SJSA1 (cell line): ENCODE measurements at places on chromosomes 13 and 19. TPM values are rescaled to one million over a fixed set of nuclear protein-coding genes. Genes with fewer than 3 reads are reported as not detected.

GRCh38 chr13:105825071-105825470 lies 710.4 kb downstream of the EFNB2 start:
- no peaks in the 10 kb centered on the region for H3K4me1 ChIP-seq
- no peaks in the 10 kb centered on the region for H3K36me3 ChIP-seq
- H3K27me3 ChIP-seq: no peaks in the 10 kb centered on the region; the same call in 1 of the 2 replicates
- H3K27ac ChIP-seq: no peak overlapping the region
- no peak overlapping the region for H3K4me3 ChIP-seq

GRCh38 chr19:18063463-18063862 lies 23.3 kb downstream of the IL12RB1 start:
- peaks cover 2% of the 10 kb centered on the region for H3K4me1 ChIP-seq
- no peaks in the 10 kb centered on the region for H3K36me3 ChIP-seq
- no peak for DNase-seq
- H3K4me3 ChIP-seq: no peak overlapping the region
- H3K27me3 ChIP-seq: no peaks in the 10 kb centered on the region

The LRRC25 gene
- total RNA-seq: not detected in 2 replicates

- H3K27me3 ChIP-seq: no peaks in the 10 kb centered on the region
- no peak overlapping the region for H3K27ac ChIP-seq
- peaks cover 63% of the 10 kb centered on the region for H3K36me3 ChIP-seq
- DNase-seq: no peak
- H3K4me1 ChIP-seq: peaks cover 16% of the 10 kb centered on the region
These were observed 2.2 kb downstream of the TRIM28 start for GRCh38 chr19:58546019-58546530.

The IGFL1 gene
- total RNA-seq: not detected in 2 replicates

- H3K36me3 ChIP-seq: no peaks in the 10 kb centered on the region
- peaks cover 27% of the 10 kb centered on the region for H3K27me3 ChIP-seq
- no peak for DNase-seq
These were observed 10.6 kb upstream of the RETN start for GRCh38 chr19:7658219-7658686.

DNA sequence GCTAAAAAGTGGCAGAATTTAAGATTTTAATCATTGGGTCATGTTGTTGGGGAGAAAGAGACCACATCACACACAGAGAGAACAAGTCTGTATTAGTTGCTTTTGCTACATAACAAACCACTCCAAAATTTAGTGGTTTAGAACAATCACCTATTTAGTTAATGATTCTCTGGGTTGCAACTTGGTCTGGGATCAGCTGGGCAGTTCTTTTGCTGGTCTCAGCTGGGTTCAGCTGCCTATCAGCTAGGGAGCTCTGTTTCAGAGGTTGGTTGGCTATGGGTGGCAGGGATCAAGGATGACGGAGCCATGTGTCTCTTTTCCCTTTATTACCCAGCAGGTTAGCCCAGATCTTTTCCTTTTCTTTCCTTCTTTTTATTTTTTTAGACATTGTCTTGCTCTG lies 8.9 kb downstream of the PINLYP start:
- DNase-seq: no peak
- H3K27me3 ChIP-seq: no peaks in the 10 kb centered on the region
- peaks cover 33% of the 10 kb centered on the region for H3K36me3 ChIP-seq
- peak overlapping the region; percentile 37; the same call in 1 of the 2 replicates for H3K27ac ChIP-seq

DNA sequence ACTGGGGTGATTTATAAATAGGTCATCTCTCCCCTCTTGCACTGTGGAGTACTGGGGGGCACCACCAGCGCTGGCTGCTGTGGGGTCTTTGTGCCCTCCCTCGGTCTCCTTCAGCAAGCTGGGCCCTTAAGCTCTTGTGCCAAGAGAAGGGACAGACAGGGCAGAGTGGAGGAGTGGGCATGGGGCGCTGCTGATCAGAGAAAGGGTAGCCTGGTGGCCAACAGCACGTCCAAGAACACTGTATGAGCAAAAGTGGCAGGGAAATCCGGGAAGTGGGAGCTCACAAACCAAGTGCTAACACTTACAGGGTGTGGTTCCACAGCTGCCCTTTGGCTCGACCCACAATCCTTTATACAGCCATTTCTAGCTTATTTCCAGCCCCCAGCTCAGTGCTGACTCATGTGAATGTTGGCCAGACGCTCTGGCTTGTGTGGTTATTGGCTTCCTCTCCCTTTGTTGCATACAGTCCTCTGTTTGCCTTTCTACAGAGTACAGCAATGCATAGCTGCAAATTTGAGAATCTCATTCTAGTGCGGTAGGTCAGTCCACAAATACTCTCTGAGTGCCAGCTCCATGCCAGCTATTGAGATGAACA lies 298.8 kb downstream of the SHISA2 start:
- peak overlapping the region; percentile 76 for H3K27ac ChIP-seq
- H3K36me3 ChIP-seq: no peaks in the 10 kb centered on the region
- no peak overlapping the region for H3K4me3 ChIP-seq
- H3K4me1 ChIP-seq: peaks cover 19% of the 10 kb centered on the region
- DNase-seq: peak; percentile 76

The PEX11G gene
- total RNA-seq: 0.47 TPM in 1 of 2 replicates, not detected in the other

The RGS9BP gene
- 0.05 TPM in 1 of 2 replicates, not detected in the other for total RNA-seq

DNA sequence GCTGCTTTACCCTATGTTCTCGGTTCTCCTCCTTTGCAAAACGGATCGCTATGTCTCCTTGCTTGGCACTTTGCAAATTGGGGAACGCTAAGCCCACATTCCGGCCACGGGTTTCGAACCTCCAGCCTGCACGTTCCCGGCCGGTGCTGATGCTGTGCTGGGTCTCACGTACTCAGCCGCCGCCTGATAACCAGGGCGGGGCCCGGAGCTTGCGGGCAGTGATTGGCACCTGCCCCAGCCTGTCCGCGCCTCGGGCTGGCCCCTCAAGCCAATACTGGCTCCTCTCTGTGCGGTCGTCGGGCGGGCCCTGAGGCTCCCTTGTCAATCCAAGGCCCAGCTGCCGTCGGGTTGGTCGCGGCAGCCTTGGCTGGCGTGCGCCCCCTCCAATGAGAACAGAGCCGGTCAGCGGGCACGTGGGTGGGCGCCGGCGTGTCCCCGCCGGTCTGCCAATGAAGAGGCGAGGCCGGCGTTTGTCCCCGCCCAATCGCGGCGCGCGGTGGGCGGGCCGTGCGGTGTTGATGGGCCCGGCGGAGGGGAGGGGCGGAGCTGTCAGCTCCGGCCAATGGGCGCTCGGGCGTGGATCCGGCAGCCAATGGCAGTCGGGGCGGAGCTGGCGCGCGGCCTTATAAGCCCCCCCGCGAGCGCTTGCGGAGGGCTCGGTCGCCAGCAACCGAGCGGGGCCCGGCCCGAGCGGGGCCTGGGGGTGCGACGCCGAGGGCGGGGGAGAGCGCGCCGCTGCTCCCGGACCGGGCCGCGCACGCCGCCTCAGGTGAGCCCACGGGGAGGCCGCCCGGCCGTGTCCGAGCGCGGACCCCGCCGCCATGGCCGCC lies at the start of gene KDM4B:
Gene KDM4B (plus strand): TSS at position 652 of the 830 bp plus-strand sequence. CDS start 63,778 bp downstream, outside the sequence.
- DNase-seq: peak; percentile 100
- H3K4me1 ChIP-seq: peaks cover 35% of the 10 kb centered on the region
- H3K27ac ChIP-seq: no peak within 1 kb of the TSS
- peak within 1 kb of the TSS; percentile 56 for H3K4me3 ChIP-seq

The OR7A5 gene
- not detected in 2 replicates for total RNA-seq

- no peaks in the 10 kb centered on the region for H3K36me3 ChIP-seq
- no peak overlapping the region for H3K4me3 ChIP-seq
- no peaks in the 10 kb centered on the region for H3K4me1 ChIP-seq
- no peaks in the 10 kb centered on the region for H3K27me3 ChIP-seq
These were observed 92.9 kb upstream of the SGCG start for GRCh38 chr13:23087880-23088279.

DNA sequence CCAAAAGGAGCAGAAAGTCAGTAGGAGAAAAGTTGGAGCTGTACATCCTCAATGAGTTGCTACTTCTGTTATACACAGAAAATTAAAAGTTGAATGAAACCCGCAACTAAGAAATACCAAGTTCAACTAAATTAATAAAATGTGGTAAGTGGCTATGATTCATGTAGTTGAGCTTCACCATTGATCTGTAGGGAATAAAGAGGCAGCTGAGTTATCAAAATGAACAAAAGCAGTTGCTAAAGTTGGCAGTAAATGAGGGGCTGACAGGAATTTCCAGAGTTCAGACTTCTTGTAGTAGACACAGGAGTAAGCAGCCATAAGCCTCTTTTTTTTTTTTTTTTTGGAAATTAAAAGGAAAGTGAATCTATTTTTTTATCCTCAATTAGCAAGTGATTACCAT lies 234.6 kb downstream of the POSTN start:
- DNase-seq: no peak
- H3K4me3 ChIP-seq: no peak overlapping the region
- no peaks in the 10 kb centered on the region for H3K27me3 ChIP-seq

- no peaks in the 10 kb centered on the region for H3K4me1 ChIP-seq
- DNase-seq: no peak
- no peak overlapping the region for H3K4me3 ChIP-seq
- H3K27ac ChIP-seq: no peak overlapping the region
- no peaks in the 10 kb centered on the region for H3K36me3 ChIP-seq
- no peaks in the 10 kb centered on the region for H3K27me3 ChIP-seq
These were observed 165.1 kb upstream of the PRR20A start for GRCh38 chr13:56975647-56976046.

DNA sequence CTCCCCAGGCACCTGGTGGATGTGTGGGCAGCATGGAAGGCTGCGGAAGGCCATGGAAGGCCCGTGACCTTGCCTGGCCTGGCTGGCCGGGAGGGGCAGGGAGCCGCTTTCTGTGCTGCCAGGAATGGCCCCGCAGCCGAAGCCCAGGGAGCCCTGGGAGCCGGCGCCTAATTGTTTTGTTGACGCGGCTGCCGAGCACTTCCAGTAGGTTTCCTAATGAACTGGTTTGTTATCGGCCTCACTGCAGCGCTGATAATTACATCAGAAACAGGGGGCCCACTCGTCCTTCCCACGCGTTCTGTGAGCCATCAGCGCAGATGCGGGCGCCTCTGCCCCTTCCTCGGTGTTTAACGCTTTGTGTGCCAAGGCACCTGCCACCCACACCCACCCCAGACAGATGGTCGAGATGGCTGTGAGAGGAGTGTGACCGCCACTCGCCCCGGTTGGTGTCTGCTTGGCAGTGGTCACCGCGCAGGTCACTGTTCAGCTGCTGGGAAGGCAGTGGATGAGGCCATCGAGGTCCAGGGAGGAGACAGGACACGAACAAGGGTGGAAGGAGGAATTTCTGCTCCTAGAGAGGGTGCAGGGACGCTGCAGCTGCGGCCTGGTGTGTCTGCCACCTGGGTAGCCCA lies 124.5 kb downstream of the KDM4B start:
- H3K27me3 ChIP-seq: no peaks in the 10 kb centered on the region
- no peak overlapping the region for H3K4me3 ChIP-seq
- peaks cover 5% of the 10 kb centered on the region; the same call in 1 of the 2 replicates for H3K36me3 ChIP-seq

GRCh38 chr13:43776501-43777079 lies 10.2 kb downstream of the ENOX1 start:
- no peak overlapping the region for H3K27ac ChIP-seq
- no peak for DNase-seq
- H3K4me3 ChIP-seq: no peak overlapping the region
- H3K4me1 ChIP-seq: no peaks in the 10 kb centered on the region
- no peaks in the 10 kb centered on the region for H3K36me3 ChIP-seq

The MPND gene
- total RNA-seq: 4.6 and 6.5 TPM in 2 replicates

DNA sequence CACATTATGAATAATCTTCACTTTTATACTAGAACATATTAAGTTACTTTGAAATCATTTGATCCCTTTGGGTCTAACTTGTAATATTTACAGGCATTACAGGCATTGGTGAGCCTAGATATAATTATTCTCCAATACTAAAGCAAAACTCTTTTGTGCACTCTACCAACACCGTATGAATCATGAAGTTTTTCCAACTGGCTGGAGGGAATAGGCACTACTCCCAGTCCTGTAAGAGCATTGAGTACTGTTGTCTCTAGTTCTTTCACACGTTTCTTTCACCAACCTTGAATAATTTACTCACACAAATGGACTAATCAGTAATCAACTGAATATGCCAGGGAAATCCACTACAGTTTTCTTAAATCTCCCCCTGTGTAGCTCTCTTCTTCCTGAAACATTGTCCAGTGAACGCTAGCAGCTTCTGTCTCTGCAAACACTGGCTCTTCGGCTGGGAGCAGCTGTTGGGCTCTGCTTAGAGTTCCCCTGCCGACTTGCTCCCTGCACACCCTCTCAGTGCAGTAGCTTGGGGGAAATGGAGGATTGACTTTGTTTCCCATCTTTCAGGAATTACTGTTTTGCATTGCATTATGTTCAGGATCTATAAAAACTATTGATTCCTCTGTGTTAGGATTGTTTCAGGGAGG lies 476.7 kb downstream of the RFC3 start:
- no peak overlapping the region for H3K27ac ChIP-seq
- no peaks in the 10 kb centered on the region for H3K4me1 ChIP-seq

- peak overlapping the region; percentile 91 for H3K27ac ChIP-seq
- H3K4me3 ChIP-seq: no peak overlapping the region
- H3K27me3 ChIP-seq: no peaks in the 10 kb centered on the region
- DNase-seq: peak; percentile 76
- H3K36me3 ChIP-seq: no peaks in the 10 kb centered on the region
- H3K4me1 ChIP-seq: peaks cover 33% of the 10 kb centered on the region
These were observed 292.8 kb downstream of the DCLK1 start for GRCh38 chr13:35838356-35838755.

DNA sequence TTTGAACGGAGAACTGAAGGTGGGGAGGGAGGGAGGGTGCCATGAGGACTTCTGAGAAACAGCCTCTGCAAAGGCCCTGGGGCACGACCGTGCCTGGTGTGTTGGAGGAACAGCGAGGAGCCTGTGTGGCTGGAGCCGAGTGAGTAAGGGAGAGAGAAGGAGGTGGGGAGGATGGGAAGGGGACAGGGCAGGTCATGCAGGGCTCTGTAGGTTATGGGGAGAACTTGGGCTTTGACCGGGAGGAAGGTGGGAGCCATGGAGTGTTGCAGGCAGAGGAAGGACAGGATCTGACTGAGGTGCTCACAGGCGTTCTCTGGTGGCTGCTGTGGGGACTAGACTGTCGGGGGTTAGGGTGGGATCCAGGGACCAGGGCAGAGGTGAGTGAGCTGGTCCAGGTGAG lies 6.7 kb downstream of the MPND start:
- no peak overlapping the region for H3K27ac ChIP-seq
- DNase-seq: no peak
- no peak overlapping the region for H3K4me3 ChIP-seq
- no peaks in the 10 kb centered on the region for H3K4me1 ChIP-seq
- peaks cover 6% of the 10 kb centered on the region for H3K36me3 ChIP-seq

The ZNF211 gene
- total RNA-seq: 9.7 and 18.5 TPM in 2 replicates

GRCh38 chr13:94708031-94708859 lies 4.1 kb downstream of the SOX21 start:
- DNase-seq: no peak
- no peak overlapping the region for H3K4me3 ChIP-seq

DNA sequence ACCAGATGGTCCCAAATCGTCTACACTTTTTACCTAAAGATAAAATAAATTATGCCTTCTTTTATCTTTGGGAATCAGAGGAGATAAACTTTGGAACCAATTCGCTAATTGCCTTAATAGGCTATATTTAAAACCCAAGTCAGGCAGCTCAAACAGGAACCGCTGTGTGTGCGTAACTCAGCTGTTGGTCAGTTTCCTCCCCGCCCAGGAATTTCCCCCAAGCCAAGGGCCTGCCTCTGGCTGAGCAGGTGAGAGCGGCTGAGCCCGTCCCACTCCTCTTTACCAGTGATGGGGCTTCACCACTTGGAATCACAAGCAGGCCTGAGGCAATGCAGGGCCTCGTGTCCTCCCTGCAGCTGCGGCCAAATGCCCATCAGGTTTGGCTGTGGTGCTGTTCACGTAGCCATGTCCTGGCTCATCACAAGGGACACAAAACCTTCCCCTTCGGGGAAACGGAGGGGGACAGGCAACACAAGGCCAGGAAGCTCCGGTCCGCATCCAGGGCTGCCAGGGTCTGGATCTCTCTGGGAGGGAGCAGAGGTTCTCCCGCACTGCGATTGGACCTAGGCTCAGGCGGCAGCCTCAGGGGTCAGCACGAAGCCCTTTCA lies 503 bp upstream of the SLC7A9 start:
- H3K4me1 ChIP-seq: no peaks in the 10 kb centered on the region
- H3K27me3 ChIP-seq: peaks cover 2% of the 10 kb centered on the region; the same call in 1 of the 2 replicates
- no peak overlapping the region for H3K4me3 ChIP-seq
- DNase-seq: no peak
- H3K27ac ChIP-seq: no peak overlapping the region
- no peaks in the 10 kb centered on the region for H3K36me3 ChIP-seq
